ENCODE measurements at places on chromosomes 7 and 10.

- no peak for DNase-seq
These were observed 77.1 kb downstream of the SH2D4B start for GRCh38 chr10:80614576-80615416.

DNA sequence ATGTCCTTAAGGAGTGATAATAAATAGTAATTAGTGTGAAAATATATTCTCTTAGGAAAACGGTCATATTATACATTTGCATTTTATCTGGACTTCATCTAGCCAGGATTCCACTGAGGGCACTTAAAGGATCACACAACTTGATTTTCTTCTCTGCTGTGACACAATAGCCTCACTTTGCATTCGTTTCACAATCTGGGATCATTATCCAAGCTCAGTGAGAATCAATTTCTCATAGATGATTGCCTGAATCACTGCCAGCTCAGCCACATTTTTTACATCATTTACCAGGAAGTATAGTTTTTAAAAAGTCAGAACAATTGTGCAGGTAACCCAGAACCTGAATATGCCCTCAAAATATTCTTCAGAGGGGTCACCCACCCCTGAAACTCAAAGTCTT is 68.9 kb downstream of the PTPRZ1 start:
- no peak for DNase-seq

- no peak for DNase-seq
These were observed 301.0 kb downstream of the PRPF18 start for GRCh38 chr10:13887761-13888160.

DNA sequence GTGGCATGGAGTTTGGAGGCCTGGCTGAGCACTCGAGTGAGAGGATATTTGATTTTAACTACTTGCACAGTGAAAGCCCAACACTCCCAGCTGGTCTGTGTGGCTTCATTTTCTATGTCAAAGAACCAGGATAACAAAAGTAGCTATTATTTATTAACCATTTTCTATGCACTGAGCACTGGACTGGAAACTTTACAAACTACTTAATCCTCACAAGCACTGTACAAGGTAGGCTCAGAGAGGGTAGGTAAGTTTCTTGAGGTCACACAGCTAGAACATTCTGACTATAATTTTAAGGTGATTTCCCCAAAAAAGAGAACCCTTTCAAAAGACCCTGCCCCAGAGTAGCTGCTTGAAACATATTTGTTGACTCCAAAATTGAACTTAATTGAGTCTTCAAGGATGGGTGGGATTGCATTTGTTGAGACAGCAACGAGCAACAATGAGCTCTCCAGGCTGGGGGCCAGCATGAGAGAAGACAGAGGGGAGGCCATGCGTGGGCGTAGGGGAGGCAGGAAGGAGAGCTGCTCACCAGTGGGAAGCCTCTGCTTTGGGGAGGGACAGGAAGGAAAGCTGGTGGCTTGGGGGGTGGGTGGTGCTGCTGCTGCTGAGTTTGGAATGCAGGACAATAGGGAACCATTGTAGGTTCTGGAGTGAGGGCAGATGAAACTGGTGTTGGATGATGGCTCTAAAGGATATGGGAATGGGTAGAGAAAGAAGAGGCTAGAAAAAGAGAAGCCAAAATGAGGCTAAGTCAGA is 31.5 kb downstream of the FAM241B start:
- no peak for DNase-seq

GRCh38 chr7:117707080-117707479 is 166.2 kb downstream of the CTTNBP2 start:
- no peak for DNase-seq

DNA sequence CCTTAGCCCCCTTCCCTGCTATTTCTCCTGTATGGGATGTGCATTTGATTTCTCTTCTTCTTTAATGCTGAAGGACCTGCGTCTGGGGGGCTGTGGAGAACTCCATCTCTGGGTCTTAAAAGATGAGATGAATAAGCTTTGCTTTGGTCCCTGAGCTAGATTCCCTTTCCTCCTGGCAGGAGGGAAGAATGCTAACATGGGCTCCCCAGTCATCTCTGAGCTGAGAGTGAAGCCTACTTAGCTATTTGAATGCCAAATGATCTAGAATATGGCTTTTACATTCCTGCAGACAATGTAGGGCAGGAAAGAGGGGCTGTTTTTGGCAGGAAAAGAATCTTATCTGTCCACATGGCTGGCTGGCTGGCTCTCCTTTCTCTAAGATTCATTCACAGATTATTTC is 62.6 kb upstream of the EFCAB10 start:
- peak; percentile 4 for DNase-seq

DNA sequence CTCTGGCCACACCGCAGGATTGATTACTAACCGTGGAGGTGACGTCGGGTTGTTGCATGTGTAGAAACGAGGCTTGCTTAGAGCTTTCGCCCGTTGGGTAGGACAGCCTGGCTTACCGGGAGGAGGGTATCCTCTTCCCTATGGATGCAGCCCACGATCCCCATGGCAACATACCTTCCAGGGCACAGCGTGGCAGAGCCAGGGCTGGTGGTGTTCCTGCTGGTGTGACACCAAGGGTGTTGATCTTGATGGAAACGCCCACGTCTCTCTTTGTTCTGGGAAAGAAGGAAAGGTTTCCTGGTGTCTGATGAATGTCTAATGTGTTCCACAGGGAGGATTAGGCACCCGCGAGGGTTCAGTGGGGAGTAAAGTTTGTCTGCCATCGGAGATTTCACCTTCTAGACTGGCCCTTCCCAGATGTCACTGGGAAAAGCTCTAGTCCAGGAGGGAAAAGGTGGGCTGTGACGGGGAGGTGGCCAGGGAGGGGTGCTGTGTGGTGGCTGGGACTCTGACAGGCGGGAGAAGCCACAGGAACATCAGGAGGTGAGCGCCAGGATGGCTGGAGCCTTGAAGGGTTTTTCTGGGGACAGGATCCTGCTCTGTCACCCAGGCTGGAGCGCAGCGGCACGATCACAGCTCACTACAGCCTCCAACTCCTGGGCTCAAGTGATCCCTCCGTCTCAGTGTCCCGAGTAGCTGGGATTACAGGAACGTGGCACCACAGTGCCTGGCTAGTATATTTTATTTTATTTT is 102.1 kb downstream of the CUX1 start:
- no peak for DNase-seq

- no peak for DNase-seq
These were observed 109.6 kb downstream of the LRMDA start for GRCh38 chr10:75540981-75541380.

DNA sequence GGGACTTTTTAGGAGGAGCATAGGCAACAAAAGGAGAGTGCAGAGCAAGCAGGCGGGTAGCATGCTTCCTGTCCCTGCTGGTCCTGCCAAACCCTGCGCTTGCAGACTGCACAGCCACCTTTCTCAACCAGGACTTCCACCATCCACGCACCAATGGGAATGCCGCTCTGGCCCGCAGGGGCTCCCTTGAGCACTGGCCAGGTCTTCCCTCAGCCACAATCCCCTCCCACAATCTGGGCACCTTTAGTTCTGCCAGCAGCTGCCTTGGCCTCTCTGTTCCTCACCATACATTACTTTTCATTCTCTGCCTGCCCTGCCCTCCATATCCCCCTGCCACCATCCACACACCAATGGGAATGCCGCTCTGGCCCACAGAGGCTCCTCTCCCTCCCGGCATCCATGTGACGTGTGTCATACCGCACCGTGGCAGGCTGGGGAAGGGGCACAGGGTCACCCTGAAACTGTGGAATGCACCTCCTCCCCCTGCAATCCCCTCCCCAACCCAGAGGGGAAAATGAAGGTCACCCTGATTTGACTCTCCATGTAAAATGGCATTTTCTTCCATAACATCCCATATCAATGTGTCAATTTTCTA is 97.3 kb upstream of the MACROH2A2 start:
- no peak for DNase-seq

DNA sequence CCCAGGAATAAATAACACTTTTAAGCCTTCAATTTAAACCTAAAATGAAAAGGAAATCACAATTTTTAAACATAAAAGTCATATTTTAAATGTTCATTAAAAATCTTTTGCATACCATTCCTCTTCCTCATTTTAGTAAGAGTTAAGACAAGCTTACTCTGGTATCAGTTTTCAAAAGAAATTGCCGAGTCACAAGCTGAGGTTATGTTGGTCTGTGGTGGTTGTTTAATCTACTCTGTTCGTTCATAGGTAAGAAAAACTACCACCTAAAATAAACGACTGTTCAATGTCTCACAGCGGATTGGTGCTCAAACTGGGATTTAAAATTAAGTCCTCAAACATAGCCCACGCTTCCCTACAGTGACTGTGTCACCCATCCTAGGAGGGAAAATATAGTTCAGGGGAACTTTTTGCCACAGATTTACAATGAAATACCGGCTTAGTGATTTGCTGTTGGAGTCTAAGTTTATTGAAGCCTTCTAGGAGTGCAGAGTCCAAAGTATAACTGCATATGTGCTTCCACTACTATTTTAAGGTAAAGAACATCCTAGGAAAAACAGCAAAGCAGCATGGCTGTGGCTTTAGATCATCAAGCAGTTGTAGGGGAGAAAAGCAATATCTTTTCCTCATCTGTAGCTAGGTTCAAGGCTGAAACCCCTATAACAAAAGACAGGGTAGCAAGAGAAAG is 61.1 kb downstream of the GNAT3 start:
- DNase-seq: peak; percentile 78

DNA sequence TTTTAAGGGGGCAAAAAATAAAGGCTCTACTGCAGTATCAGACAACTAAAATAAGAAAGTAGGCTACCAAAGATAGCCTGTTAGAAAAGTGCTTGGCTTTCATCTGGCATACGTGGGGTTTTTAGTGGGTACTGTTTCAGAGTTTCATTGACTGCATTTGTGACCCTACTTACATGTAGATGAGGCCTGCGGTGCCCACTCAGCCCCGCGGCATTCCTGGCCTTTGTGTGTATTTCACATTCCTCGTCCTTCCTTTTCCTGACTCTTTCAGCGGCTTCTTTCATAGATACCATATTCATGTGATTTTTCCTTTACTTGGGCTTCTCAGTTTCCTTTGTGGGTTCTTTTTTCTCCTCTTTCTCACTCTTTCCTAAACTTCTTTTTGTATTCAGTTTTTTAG is 50.7 kb downstream of the UBE3C start:
- DNase-seq: no peak

- peak; percentile 42 for DNase-seq
These were observed 727.3 kb downstream of the AUTS2 start for GRCh38 chr7:70325509-70326101.

DNA sequence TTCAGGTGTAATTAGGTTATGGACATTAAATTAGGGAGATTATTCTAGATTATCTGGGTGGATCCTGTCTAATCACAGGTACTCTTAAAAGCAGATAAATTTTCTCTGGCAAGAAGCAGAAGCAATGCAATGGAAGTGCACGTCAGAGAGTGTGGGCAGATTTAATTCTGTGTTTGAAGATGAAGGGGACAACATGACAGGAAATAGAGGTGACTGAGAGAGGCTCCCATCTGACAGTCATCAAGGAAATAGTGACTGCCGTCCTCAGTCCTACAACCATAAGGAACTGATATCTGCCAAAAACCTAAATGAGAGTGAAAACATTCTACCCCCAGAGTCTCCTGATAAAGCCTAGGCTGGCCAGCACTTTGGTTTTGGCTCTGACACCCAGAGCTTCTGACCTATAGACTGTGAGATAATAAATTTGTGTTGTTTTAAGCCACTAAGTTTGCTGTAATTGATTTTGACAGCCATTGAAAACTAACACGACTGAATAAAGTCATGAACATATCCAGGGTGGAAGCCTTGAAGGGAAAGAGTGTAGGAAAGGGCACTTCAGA is 30.5 kb upstream of the DDX50 start:
- DNase-seq: no peak

GRCh38 chr7:82859106-82859850 is 303.4 kb downstream of the PCLO start:
- peak; percentile 56 for DNase-seq

DNA sequence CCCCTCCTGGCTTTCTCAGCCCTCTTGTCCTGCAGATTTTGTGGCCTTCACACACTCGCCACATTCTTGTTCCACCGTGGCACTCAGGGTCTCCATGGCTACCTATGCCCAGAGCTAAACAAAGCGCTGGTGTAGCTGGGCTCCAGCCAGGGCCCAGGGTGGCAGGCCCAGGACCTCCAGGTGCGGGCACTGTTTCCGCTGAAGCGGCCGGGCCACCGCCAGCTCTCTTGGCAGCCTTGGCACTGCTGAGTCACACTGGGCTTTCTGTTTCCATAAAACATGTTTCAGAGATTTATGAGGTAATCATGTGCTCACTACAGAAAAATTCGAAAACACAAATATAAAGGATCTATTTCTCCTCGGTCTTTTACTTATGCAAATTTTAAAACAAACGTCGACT is 51.3 kb downstream of the AOC1 start:
- DNase-seq: peak; percentile 3

DNA sequence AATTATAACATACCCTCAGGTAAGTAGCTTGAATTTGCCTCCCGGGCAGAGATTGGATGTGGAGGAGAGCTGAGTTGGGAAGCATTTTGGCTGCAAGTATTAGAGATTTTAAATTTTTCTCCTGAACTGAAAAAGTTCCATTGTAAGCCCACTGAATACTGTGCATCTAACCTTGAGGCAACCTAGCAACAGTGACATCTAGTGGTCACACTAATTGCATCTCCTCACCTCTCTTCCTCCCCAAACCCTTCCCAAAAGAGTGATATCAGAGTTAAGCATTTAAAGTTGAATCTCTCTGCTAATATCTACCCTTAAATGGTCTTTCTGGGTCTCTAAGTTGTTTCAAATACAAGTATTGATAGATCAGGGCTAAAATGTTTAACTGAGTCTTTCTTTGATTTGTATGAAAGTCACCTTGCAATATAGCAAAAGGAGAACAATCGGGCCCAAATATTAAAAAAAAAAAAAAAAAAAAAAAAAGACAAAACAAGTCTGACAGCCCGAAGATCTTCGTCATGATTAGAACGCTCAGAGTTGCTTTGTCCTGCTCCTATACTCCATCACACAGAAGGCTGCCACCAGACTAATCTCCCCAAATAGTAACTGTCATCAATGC is 40.4 kb upstream of the DLX5 start:
- DNase-seq: peak; percentile 76

DNA sequence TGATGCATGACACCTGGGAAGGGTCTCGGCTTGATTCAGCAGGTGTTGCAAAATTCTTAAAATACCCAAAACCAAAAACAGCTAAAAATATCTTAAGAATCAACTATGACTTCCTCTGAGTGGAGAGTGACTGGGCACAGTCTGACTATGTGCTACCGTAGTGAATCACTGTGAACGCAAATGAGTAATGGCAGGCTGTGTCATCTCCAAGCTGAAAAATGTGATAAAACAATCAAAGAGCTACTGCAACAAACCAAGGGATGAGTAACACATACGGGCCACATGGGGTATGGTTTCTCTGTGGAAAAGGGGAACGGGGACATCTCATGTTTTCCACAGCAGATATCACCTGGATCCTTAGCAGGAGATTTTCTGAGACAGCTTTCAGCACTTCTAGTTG is 127.5 kb downstream of the ABCA13 start:
- DNase-seq: peak; percentile 64

DNA sequence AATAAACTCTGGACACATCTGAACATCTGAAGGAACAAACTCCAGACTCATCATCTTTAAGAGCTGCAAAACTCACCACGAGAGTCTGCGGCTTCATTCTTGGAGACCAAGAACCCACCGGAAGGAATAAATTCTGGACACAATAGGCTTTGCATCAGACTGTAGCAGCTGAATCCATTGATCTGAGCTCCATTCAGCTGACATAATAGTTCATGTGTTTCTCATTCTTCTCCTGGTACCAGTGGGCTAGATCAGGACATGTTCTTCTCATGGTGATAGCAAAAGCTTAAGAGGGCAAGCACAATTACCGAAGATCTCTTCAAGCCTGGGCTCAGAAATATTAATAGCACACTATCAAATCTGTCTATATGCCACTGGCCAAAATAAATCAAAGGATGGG is 20.5 kb upstream of the GNAI1 start:
- DNase-seq: no peak
